Activated naive CD4-positive, alpha-beta T cell treated with anti-CD3 and anti-CD28 coated beads, Interleukin-2, amount 50 U/mL, for 72 hours (primary cell): ENCODE measurements at places on chromosomes 5 and 9.
A peak's percentile ranks its signal among the peaks of the same experiment; 100 is the strongest.

DNA sequence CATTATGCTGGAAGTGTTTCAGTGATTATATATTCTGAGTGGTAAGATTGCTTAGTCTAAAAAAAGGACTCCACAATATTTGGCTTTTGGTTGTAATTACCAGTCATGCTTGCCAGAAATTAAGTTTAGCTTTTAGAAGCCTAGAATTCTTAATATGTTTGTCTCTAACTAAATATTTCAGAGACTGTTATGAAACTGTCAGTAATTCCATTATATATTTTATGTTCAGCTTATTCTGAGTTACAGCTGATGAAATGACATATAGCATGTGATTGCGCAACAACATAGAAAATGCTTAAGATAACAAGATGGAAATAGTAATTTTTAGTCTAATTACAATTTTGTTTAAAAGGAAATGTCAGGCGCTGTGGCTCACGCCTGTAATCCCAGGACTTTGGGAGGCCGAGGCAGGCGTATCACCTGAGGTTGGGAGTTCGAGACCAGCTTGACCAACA, 44.2 kb downstream of the KIAA1958 start:
- no peak for DNase-seq

DNA sequence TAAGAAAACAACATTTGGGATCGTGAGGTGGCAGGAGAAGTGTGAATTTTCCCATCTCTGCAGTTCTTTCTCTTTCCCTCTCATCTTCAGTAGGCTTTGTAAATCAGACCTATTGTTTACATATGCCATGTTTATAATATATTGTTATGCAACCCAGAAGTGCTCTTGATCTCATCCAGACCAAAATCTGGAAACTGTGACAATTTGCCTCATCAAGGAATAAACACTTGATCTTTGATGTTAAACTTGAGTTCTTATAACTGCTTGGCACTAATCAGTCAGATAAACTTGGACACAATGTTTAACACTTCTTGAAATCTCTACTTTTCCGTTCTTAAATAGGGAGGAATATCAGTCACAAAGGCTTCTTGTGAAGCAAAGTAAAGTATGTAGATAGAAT, 384.7 kb downstream of the DMRT2 start:
- no peak for DNase-seq

DNA sequence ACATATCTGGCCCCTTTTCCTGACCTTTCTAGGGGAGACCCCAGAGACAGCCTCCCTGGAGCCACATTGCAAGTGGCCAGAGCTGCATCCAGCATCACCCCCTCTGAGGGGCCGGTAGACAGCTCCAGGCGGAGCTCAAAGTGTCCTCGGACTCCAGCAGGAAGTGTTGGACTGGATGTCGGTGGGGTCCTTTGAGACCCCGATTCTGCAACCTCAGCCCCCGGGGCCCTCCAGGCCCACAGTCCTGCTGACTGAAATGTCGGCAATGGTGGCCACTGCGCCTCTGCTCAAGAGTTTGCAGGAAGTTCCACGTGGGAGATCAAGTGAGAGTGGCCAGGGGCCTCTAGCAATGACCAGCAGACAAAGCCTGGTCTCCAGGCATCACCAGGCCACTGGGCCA, 115.9 kb upstream of the FOXD4L5 start:
- DNase-seq = no peak

- DNase-seq = peak; percentile 82
These were observed 30.0 kb upstream of the TTLL11 start for GRCh38 chr9:122122903-122123632.

GRCh38 chr5:157546456-157547100, 29.0 kb downstream of the ADAM19 start:
- no peak for DNase-seq

DNA sequence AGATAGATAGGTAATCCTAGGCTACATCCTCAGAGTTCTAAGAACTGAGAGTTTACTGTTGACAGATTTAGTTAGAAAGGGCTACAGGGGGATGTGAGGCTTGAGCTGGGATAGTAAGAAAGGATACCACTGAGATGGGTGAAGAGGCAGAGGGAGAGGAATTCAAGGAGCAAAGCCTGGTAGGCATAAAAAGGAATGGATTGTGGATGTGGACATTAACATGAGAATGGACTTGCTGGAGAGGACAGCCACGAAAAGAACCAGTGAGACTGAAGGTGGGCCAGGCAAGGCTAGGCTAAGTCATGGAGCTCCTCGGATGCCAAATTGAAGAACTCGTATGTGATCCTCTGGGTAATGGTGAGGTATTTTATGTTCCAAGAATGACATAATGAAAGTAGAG, 211.9 kb downstream of the AOPEP start:
- DNase-seq = no peak

GRCh38 chr5:152290181-152290580, 114.9 kb downstream of the NMUR2 start:
- DNase-seq = no peak

- DNase-seq = no peak
These were observed 180.6 kb upstream of the PAPPA start for GRCh38 chr9:115972843-115973595.

DNA sequence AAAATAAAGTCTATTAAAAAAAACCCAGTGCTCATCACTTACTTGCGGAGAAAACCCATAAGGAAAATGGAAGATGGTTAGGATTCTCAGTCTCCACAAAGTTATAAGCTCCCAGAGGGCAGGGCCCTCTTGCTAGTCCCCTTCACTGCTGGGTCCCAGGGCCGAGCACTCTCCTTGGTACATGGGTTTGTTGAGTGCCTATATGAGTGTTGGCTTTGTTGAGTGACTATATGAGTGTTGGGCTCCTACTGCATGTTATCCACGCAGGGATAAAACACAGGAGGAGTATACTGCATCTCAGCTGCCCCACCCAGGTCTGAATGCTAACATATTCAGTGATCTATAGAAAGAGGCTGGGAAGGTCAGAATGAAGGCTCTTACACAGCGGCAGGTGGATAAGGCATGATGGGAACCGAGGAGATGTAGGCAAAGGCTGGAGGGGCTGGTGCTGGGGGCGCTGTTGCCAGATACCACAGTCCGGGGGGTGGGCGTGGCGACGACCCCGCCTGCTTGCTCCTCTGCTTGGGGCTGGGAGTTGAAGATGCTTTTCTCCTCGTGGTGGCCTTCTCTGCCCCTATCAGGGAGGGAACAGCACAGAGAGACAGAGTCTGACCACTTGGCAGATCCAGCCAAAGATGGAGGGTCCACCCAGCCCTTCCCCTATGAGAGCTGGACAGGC, 11.6 kb downstream of the ORM2 start:
- DNase-seq = no peak

GRCh38 chr9:81431641-81432040, 257.7 kb downstream of the TLE1 start:
- no peak for DNase-seq

GRCh38 chr9:133158695-133159094, 5.0 kb downstream of the GBGT1 start:
- no peak for DNase-seq

DNA sequence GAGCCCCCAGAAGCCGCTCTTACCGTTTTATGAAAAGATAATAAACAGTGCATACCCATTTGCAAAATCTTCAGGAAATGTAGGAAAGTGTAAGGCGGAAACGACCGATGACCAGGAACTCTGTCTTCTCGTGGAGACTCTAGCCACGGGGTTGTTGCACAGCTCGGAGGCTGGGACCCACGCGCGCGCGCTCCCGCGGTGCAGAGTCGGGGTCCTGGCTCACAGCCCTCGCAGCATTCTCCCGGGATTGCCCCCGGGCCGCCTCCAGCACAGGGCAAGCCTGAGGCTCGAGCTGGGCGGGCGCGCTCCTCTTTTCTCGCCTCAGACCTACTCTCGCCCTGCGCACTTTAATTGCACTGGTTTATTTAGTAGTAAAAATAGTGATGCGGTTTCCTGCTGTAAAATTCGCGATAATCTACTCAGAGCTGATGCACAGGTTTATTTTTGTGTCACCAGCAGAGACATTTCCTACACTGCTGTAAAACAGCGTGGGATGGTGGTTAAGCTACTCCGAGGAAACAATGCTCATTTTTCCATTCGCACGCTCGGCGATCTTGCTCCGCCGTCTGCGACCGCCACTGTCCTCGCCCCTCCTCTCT, 15.5 kb downstream of the TRIM7 start:
- peak; percentile 48 for DNase-seq

- no peak for DNase-seq
These were observed 10.1 kb downstream of the SSBP2 start for GRCh38 chr5:81740758-81741157.

DNA sequence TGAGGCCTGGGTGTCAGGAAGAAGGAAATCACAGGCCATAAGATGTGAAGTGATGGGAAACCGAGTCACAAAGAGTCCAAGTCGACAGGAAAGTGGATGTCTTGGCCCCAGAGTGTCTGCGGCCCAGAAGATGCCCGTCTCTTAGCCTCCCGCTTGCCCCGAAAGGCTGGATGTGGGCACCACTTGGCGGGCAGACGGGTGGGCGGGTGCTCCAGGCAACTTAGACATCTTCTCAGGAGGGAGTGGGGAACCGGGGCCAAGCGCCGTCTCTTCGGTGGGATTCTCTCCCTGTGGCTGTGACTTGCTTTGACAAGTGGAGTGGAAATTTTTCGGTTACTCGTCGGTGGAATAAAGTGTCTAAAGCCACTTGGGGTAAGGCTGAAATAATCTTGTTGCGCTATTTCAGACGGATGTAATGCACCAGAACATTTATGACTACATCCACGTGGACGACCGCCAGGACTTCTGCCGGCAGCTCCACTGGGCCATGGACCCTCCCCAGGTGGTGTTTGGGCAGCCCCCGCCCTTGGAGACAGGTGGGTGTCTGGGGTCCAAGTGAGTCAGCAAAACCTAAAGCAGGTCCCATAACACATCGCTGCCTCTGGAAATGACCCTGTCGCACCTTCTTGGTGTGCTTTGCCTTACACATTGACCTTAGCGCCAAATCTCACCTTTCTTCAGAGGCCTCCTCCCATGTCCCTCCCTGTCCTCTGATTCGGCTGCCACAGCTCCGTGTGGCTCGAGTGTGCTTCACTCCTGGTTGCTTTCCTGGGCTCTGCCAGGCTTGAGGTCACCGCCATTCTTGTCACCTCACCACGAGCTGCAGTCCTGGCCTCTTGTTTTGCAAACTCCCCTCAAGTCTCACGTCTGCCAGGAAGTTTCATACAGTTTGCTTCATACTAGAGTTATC, 20.4 kb upstream of the EXOC3 start:
- peak; percentile 48 for DNase-seq

- DNase-seq = no peak
These were observed 9.6 kb upstream of the NME5 start for GRCh38 chr5:138148811-138149210.

DNA sequence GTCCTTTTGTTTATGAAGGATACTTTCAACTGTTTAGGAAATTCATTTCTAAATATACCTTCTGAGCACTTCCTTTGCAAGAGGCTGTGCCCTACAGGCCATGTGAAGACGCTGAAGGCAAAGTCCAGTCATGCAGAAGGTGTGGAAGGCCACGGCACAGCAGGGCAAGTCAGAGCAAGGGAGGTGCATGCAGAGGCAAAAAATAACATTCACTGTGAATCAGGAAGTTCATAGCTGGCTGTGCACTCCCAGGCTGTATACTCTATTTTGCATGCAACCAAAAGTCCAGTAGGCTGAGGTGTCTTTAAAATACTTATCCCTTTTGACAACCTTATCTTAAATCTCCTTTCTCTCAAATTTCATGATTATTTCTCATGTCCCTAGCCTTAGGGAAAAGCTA, 50.3 kb downstream of the GNAQ start:
- no peak for DNase-seq

GRCh38 chr9:137582286-137582860, 3.6 kb upstream of the DPH7 start:
- DNase-seq = no peak

- DNase-seq = no peak
These were observed 124.1 kb upstream of the RETREG1 start for GRCh38 chr5:16740811-16741392.

DNA sequence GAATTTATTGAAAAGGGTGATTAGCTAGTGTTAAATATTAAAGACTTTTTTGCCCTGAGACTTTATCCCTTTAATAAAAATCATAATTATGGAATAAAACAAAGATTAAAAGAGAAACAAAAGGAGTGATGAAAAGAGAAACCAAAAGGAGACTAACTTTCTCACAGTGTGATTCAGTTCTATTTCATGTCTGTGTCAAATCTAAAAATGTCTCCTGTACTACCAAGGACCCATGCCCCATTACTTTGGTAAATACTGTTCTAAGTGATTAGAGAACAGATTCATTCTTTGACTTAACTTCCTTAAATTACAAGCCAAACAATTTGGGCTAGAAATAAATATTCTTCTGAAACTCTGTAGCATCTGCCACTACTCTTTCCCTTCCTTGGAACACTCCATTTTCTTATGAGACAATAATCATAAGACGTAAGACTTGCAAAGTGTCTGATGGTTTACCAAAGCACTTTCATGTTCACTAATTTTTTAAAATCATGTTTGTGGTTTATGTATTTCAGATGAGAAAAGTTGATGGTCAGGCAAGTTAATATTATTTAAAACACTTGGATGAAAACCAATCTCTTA, 319.0 kb downstream of the EBF1 start:
- no peak for DNase-seq

DNA sequence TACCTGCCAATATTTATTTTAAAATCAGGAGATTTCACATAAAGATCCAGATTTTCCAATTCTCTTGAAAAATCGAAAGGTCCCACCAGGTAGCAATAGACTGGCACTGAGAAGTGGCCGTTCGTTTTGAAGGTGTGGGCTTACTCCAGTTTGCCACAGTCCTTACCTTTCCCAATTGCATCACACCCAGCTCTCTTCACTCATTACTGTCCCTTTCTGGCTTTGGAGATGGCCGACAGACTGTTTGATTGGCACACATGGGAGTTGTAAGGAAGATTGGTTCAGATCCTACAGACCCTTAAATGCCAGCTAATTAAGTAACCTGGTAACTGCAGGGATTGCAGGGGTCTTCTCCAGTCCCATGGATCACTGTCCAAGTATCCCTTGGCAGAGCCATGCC, 68.7 kb upstream of the LARP1 start:
- no peak for DNase-seq

- DNase-seq = no peak
These were observed 20.8 kb downstream of the ANKRD55 start for GRCh38 chr5:56212130-56212879.

DNA sequence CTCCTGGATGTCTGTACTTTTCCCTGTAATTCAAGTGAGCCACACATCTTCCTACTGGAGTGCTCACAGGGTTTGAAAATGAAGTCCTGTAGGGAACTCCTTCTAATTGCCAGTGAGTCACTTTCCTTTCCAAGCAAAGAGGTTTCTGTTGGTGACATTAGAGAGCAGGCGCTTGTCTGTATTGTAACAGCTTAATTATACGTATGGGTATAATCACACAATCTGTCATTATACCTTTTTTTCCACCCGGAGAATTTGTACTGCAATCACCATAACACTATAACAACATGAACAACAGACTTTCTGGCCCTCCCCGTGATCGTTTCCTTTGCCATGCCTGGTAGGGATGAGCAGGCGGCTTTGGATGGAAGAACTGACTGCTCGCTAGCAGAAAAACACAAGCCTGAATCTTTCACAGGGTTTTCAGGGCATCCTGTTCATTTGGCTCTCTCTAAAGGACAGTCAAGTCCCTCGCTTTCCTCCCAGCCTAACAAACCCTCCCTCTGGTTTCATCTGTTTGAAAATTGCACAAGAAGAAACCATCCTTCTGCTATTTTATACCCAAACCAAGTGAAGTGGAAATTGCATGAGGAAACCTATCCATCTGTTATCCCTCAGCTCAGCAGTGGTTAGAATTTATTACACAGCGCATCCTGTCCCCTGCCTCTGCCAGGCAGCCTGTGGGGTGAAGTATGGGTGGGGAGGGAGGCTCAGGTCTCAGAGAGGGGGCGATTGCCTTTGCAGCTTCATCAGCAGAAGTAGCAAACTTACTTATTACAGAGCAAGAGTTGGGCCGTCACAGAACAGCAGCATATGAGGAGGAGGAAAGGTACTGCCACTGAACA, 307.0 kb upstream of the TLE4 start:
- no peak for DNase-seq

GRCh38 chr9:127130661-127131538, 8.5 kb upstream of the ANGPTL2 start:
- no peak for DNase-seq
